ENCODE measurements at places on chromosomes 3 and 15. TPM values are rescaled to one million over a fixed set of nuclear protein-coding genes. Genes with fewer than 3 reads are reported as not detected.

GRCh38 chr3:106263011-106263410 lies 394.2 kb upstream of the CBLB start:
- DNase-seq = no peak
- no peaks in the 10 kb centered on the region for H3K36me3 ChIP-seq
- no peaks in the 10 kb centered on the region for H3K27me3 ChIP-seq
- H3K4me3 ChIP-seq = no peak overlapping the region
- no peak overlapping the region for H3K27ac ChIP-seq

Gene GPR171
- 5.4 TPM for total RNA-seq

GRCh38 chr3:123618768-123619484 lies 34.1 kb upstream of the HACD2 start:
- DNase-seq = no peak
- H3K4me1 ChIP-seq = peaks cover 43% of the 10 kb centered on the region
- peak overlapping the region; percentile 36 for H3K27ac ChIP-seq

Gene SIDT1
- total RNA-seq = 44.0 TPM

- H3K4me3 ChIP-seq = no peak overlapping the region
- no peak for DNase-seq
- no peaks in the 10 kb centered on the region for H3K36me3 ChIP-seq
- H3K4me1 ChIP-seq = peaks cover 6% of the 10 kb centered on the region
- H3K27me3 ChIP-seq = no peaks in the 10 kb centered on the region
Measured at GRCh38 chr15:55915221-55915620, 78.2 kb downstream of the NEDD4 start.

- H3K27ac ChIP-seq = no peak overlapping the region
- no peaks in the 10 kb centered on the region for H3K36me3 ChIP-seq
- no peak for DNase-seq
- no peaks in the 10 kb centered on the region for H3K27me3 ChIP-seq
- no peak overlapping the region for H3K4me3 ChIP-seq
Measured at GRCh38 chr3:144112437-144112836, 140.8 kb downstream of the DIPK2A start.

Gene P2RY14
- 0.49 TPM for total RNA-seq

Gene SI
- not detected for total RNA-seq

Gene DOCK3
- 0.98 TPM for total RNA-seq

DNA sequence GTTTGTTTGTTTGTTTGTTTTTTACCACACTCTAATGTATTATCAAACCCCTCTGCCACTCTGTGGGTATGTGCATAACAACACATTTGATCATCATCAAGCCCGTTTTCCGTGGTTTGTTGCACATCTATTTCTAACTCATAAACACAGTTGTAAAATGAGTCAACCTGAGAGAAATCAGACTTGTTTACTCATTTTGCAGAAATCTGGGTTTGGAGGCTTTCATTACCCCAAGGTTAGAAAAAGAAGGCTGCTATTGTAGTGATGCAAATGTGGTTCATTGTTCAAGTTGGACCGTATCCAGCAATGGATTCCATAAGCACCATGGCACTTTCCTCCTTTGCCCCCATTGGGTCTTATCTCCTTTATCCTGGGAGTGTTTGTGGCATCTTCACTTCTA lies 353.2 kb upstream of the SOX2 start:
- H3K4me3 ChIP-seq = no peak overlapping the region
- H3K36me3 ChIP-seq = no peaks in the 10 kb centered on the region
- H3K27me3 ChIP-seq = no peaks in the 10 kb centered on the region
- no peak for DNase-seq

GRCh38 chr15:33872416-33873106 lies 95.7 kb upstream of the CHRM5 start:
- no peaks in the 10 kb centered on the region for H3K4me1 ChIP-seq
- no peak overlapping the region for H3K27ac ChIP-seq
- H3K36me3 ChIP-seq = no peaks in the 10 kb centered on the region
- DNase-seq = no peak
- no peak overlapping the region for H3K4me3 ChIP-seq

GRCh38 chr15:100880139-100880896 lies 687 bp downstream of the ALDH1A3 start:
- no peak for DNase-seq
- H3K27ac ChIP-seq = peak overlapping the region; percentile 50
- no peaks in the 10 kb centered on the region for H3K36me3 ChIP-seq
- H3K27me3 ChIP-seq = no peaks in the 10 kb centered on the region
- peaks cover 7% of the 10 kb centered on the region for H3K4me1 ChIP-seq
- peak overlapping the region; percentile 55 for H3K4me3 ChIP-seq

Gene AEN
- total RNA-seq = 18.4 TPM

- no peaks in the 10 kb centered on the region for H3K27me3 ChIP-seq
- H3K4me3 ChIP-seq = no peak overlapping the region
- H3K27ac ChIP-seq = no peak overlapping the region
- DNase-seq = no peak
Measured at GRCh38 chr3:25386686-25387255, 41.3 kb upstream of the RARB start.

DNA sequence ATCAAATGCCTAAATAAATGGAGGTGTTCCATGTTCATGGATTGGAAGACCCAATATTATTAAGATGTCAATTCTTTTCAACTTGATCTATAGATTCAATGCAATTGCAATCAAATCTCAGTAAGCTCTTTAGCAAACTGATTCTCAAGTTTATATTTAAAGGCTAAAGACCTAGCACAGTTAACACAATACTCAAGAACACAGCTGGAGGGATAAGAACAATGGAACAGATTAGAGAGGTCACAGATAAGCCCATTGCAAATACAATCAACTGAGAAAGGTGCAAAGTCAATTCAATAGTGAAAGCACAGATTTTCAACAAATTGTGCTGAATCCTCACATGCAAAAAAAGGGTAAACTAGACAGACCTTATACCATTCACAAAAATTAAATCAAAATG lies 198.9 kb downstream of the P3H2 start:
- no peak overlapping the region for H3K27ac ChIP-seq
- H3K27me3 ChIP-seq = no peaks in the 10 kb centered on the region
- DNase-seq = no peak
- no peak overlapping the region for H3K4me3 ChIP-seq
- H3K4me1 ChIP-seq = no peaks in the 10 kb centered on the region

GRCh38 chr15:69896606-69897005 lies 201.1 kb downstream of the TLE3 start:
- H3K27ac ChIP-seq = no peak overlapping the region
- H3K4me1 ChIP-seq = no peaks in the 10 kb centered on the region
- H3K4me3 ChIP-seq = no peak overlapping the region
- H3K36me3 ChIP-seq = no peaks in the 10 kb centered on the region
- H3K27me3 ChIP-seq = no peaks in the 10 kb centered on the region

- no peaks in the 10 kb centered on the region for H3K36me3 ChIP-seq
- DNase-seq = no peak
- H3K27me3 ChIP-seq = no peaks in the 10 kb centered on the region
- H3K4me3 ChIP-seq = no peak overlapping the region
- no peak overlapping the region for H3K27ac ChIP-seq
- H3K4me1 ChIP-seq = no peaks in the 10 kb centered on the region
Measured at GRCh38 chr3:178475062-178475461, 61.2 kb upstream of the KCNMB2 start.

GRCh38 chr15:52136442-52136980 lies 23.9 kb upstream of the BCL2L10 start:
- H3K36me3 ChIP-seq = no peaks in the 10 kb centered on the region
- peak overlapping the region; percentile 69 for H3K27ac ChIP-seq
- peaks cover 41% of the 10 kb centered on the region for H3K4me1 ChIP-seq
- H3K4me3 ChIP-seq = no peak overlapping the region

DNA sequence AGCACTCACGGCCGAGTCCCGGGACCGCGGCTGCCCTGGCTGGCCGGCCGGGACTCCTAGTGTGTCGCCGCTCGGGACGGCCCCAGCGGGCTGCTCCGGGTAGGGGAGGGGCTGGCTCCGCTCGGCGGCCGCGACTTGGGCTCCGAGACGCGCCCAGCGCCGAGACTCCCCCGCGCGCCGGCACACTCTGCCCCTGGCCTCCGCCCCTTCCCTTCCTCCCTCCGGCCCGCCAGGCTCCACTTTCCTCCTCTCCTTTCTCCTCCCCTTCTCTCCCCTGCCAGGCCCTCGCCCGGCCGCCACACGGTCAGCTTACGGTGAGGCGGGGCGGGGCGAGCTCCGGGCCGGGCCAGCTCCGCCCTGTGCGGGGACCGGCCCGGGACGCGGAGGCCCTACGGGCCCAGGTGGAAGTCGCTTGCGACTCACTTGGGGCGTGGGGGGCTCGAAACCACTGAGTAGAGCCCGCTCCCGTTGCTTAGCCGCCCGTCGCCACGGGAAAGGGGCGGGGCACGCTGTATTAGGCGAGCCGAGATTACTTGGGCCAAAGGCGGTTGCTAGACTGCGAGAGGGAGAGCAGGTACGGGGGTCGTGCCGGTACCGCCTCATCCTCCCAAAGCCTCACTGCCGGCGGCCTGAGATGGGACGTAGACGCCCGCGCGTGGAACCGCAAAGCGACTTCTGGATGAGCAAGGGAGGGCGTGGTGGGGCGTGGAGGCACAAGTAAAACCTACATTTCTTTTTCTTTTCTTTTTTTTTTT lies at the start of gene ITGB5:
Gene ITGB5, minus strand, starts transcription at position 189 of the 755 bp plus-strand sequence. CDS start 365 bp downstream, outside the sequence.
- H3K27me3 ChIP-seq = no peaks in the 10 kb centered on the region
- no peak for DNase-seq
- H3K4me1 ChIP-seq = peaks cover 47% of the 10 kb centered on the region
- peak within 1 kb of the TSS; percentile 84 for H3K4me3 ChIP-seq
- peak within 1 kb of the TSS; percentile 95 for H3K27ac ChIP-seq
- H3K36me3 ChIP-seq = no peaks in the 10 kb centered on the region

DNA sequence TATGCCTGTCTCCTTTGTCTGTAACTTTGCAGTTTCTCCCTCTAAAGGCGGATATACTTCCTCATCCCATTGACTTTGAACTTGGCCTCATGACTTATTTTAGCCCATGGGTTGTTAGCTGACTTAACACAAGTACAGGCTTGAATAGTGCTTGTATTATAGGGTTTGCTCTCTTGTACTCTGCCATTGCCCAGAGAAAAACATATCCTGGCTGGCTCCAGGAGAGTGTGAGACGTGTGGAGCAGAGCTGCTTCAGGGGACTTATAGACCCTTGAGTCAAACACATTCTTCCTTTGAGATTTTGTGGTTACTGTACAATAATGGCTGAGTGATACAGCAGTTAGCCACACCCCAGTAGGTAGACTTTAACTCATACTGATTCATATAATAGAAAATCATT lies 124.0 kb downstream of the RAP2B start:
- H3K4me1 ChIP-seq = peaks cover 32% of the 10 kb centered on the region
- no peak overlapping the region for H3K4me3 ChIP-seq
- peak overlapping the region; percentile 69 for H3K27ac ChIP-seq
- no peak for DNase-seq
- H3K36me3 ChIP-seq = no peaks in the 10 kb centered on the region

Gene APBA2
- total RNA-seq = 19.6 TPM

DNA sequence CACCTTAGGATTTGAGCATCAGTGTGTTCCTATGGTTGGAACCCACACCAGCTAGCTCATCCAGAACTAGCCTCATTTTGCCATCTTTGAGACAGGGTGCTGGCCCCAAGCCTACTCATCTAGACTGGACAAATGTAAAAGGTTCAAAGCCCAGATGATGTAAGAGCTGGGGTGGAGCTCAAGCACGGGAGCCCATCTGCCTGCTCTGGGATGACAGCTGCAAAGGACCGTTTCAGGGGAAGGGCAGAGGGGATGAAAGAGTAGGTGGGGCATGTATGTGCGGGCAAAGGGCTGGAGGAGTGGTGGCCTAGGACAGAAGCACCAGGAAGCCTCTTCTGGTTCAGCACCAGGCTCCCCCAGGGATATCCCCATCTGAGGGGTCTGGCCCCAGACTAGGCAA lies 15.8 kb downstream of the CLK3 start:
- no peak overlapping the region for H3K27ac ChIP-seq
- H3K36me3 ChIP-seq = no peaks in the 10 kb centered on the region
- H3K4me1 ChIP-seq = no peaks in the 10 kb centered on the region
- H3K27me3 ChIP-seq = no peaks in the 10 kb centered on the region
- no peak overlapping the region for H3K4me3 ChIP-seq

Gene TP53BP1
- 44.9 TPM for total RNA-seq

- no peak for DNase-seq
- H3K27ac ChIP-seq = no peak overlapping the region
- H3K27me3 ChIP-seq = no peaks in the 10 kb centered on the region
- H3K4me3 ChIP-seq = no peak overlapping the region
Measured at GRCh38 chr15:25892126-25892525, 29.0 kb upstream of the ATP10A start.

DNA sequence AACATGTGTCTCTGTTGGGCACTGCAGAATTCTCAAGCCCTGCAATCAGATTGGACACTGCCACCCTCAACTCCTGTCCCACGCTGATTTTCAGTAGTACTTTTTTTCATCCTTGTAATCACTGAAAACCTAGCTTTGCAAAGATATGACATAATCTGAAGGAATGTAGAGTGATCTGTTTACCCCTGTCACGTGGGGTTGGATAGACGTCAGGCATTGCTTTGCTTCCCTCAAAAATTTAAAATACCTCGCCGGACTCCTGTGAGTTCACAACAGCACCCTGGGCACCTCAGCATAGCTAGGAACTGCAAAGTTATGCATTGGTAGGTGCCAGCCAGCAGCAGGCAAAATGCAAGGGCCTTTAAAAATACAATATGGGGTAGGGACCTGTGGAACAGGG lies 71.1 kb upstream of the OXTR start:
- H3K27me3 ChIP-seq = no peaks in the 10 kb centered on the region
- H3K4me1 ChIP-seq = no peaks in the 10 kb centered on the region
- H3K4me3 ChIP-seq = no peak overlapping the region
- H3K36me3 ChIP-seq = no peaks in the 10 kb centered on the region
- no peak overlapping the region for H3K27ac ChIP-seq
- DNase-seq = peak; percentile 20

Gene RYR3
- 16.5 TPM for total RNA-seq

Gene PCLAF
- 8.1 TPM for total RNA-seq

GRCh38 chr3:65381496-65382010 lies 657.2 kb downstream of the MAGI1 start:
- H3K36me3 ChIP-seq = peaks cover 9% of the 10 kb centered on the region
- H3K27ac ChIP-seq = no peak overlapping the region
- H3K4me1 ChIP-seq = no peaks in the 10 kb centered on the region
- no peaks in the 10 kb centered on the region for H3K27me3 ChIP-seq
- no peak for DNase-seq

DNA sequence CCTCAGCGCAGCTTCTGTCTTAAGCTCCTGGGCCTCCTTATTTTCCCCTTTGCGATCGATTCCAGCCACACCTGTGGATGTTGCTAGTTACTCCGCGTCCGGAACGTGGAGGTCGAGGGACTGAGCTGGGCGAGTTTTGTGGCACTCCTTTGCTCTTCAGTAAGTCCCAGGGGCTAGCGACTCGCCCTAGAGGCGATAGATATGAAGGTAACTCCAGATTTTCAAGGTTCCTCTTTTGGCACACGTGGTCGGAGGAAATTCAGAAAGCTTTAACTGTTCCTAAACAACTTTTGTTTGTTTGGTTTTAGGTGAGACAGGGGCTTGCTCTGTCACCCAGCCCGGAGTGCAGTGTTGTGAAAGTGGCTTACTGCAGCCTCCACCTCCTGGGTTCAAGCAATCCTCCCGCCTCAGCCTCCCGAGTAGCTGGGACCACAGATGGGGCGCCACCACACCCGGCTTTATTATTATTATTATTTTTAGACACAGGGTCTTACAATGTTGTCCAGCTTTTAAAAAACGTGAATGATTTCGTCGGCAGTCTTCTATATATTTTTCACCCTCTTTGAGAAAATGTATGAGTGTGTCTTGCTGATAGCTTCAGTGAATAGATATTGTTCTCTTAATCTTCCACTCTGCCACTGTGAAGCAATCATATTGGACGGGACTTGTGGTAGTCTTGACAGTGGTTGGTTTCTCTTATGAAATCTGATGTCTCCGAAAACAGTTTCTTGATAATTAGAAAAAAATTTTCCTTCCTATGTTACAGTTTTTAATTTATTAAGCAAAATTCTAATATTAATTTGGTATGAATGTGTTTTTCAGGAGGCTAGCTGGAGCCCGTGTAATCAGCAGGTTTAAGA lies 785 bp downstream of the MFSD1 start:
- no peaks in the 10 kb centered on the region for H3K27me3 ChIP-seq
- H3K27ac ChIP-seq = peak overlapping the region; percentile 85
- peaks cover 6% of the 10 kb centered on the region for H3K36me3 ChIP-seq
- peak overlapping the region; percentile 86 for H3K4me3 ChIP-seq
